ENCODE measurements at places on chromosomes 7 and 10.
A peak's percentile ranks its signal among the peaks of the same experiment; 100 is the strongest.

DNA sequence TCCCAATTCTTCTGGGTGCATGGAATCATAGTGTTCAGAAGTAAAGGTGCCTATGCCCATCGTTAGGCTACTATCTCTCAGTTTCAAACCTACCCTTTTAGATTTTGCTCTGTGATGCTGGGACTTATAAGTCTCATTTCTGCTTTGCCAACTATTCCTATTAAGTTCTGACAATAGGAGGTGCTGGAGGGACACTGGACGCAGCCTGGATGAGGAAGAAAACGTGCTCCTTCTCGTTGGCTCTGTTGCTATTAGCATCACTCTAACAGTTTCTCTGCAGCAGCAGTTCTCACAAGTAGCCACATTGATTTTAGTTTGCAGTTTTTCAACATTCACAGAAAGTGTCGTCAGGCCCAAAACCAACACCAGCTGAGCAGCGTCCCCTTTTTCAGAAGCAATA lies 72.4 kb downstream of the ABCC2 start:
- H3K4me3 ChIP-seq: no peak overlapping the region
- H3K4me1 ChIP-seq: no peaks in the 10 kb centered on the region

GRCh38 chr10:99526861-99527504 lies 5.8 kb upstream of the NKX2-3 start:
- no peak for DNase-seq
- peaks cover 2% of the 10 kb centered on the region for H3K36me3 ChIP-seq
- H3K27ac ChIP-seq: peak overlapping the region; percentile 20
- H3K27me3 ChIP-seq: peaks cover 80% of the 10 kb centered on the region

DNA sequence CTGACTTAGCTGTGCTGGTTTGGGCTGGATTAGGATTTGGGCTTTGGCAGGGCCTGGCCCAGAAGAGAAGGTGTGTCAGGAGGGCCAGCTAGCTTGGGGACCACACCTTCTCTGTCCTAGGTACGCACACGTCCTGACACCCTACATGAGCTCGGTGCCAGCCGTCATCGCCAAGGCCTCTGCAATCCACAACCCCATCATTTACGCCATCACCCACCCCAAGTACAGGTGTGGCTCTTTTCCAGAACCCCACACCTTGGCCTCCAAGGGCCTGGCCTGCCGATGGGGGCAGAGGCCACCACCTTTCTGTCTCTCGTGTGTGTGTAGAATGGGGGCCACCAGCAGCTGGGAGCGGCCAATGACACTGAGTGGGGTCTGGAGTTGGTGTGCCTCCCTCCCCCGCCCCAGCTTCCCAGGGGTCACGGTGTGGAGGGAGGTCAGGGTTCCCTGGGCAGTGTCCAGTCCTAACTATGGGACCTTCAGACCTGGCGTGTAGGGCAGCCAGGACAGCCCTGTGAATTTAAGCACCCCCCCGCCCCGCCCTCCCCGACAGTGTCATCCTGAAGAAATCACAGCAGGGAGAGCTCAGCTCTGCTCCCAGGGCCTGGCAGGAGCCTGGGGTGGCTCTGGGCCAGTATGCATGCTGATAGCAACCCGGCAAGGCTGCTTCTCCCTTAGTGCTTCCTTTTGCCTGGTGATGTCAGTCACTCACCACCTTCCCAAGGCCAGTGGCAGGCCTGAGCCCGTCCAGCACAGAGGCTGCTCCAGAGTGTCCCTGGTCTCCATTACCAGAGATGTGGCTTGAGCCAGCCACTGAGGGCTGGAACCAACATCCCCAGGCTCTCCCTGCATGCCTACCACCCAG lies 6.9 kb upstream of the LDB3 start:
- no peaks in the 10 kb centered on the region for H3K27me3 ChIP-seq
- H3K4me3 ChIP-seq: no peak overlapping the region
- H3K27ac ChIP-seq: no peak overlapping the region
- DNase-seq: no peak
- H3K36me3 ChIP-seq: no peaks in the 10 kb centered on the region

DNA sequence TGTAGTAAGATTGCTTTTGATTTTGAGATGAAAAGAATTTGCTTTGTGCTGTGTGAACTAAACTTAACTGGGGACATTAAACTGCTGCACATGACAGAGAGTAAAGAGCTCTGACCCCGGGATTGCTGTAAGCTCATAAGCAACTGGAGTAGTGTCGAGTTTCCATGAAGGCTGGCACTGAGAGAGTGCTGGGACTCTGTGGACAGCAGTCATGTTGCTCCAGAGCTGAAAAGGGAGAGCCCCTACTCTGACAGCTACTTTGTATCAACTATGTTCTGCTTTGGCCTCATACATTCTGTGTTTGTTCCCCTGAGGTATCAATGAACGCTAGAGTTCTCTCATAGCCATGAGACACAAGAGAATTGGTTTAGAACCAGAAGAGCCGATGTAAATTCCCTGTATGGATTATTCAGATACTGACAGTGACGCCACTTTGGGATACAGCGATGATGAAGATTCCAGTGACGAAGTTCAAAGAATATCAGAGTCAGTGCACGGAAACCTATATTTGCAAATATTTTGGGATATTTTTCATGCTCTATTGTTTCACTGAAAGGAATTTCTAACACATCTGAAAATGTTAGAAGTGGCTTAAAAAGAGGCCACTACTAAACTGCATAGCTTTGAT lies 185.9 kb upstream of the DKK1 start:
- H3K27me3 ChIP-seq: no peaks in the 10 kb centered on the region
- H3K4me1 ChIP-seq: no peaks in the 10 kb centered on the region
- DNase-seq: no peak
- no peak overlapping the region for H3K4me3 ChIP-seq

DNA sequence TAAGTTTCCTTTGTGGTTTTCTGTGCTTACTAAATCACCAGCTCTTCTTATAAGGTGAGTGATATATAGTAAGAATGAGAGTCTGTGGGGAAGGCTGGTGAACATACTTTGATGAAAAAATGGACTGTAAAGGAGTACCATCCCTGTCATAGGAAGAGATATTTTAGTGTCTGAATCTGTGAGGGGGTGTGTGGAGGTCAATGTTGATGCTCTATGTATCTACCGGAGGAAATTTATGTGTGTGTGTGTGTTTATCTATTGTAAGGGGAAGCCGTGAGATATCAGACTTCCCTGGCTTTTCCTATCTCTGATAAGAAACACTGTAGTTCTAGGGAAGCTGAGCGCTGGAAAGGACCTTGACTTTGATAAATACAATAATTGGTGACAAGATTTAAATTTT lies 179.0 kb downstream of the PCDH15 start:
- H3K27ac ChIP-seq: no peak overlapping the region
- no peaks in the 10 kb centered on the region for H3K27me3 ChIP-seq
- H3K36me3 ChIP-seq: no peaks in the 10 kb centered on the region
- H3K4me1 ChIP-seq: no peaks in the 10 kb centered on the region

GRCh38 chr10:132942101-132943057 lies at the start of gene CFAP46:
TSS of gene CFAP46 (minus strand) at chr10:132942570. CDS start at chr10:132942484, 86 bp downstream.
- no peak for DNase-seq
- H3K27me3 ChIP-seq: peaks cover 27% of the 10 kb centered on the region
- H3K4me3 ChIP-seq: peak within 1 kb of the TSS; percentile 61
- H3K27ac ChIP-seq: no peak within 1 kb of the TSS
- H3K36me3 ChIP-seq: no peaks in the 10 kb centered on the region

- peaks cover 47% of the 10 kb centered on the region for H3K4me1 ChIP-seq
- H3K27ac ChIP-seq: peak overlapping the region; percentile 63
- H3K27me3 ChIP-seq: no peaks in the 10 kb centered on the region
- peaks cover 36% of the 10 kb centered on the region for H3K36me3 ChIP-seq
- peak overlapping the region; percentile 32 for H3K4me3 ChIP-seq
- DNase-seq: no peak
Measured at GRCh38 chr7:4742852-4743251, 32.6 kb upstream of the AP5Z1 start.

DNA sequence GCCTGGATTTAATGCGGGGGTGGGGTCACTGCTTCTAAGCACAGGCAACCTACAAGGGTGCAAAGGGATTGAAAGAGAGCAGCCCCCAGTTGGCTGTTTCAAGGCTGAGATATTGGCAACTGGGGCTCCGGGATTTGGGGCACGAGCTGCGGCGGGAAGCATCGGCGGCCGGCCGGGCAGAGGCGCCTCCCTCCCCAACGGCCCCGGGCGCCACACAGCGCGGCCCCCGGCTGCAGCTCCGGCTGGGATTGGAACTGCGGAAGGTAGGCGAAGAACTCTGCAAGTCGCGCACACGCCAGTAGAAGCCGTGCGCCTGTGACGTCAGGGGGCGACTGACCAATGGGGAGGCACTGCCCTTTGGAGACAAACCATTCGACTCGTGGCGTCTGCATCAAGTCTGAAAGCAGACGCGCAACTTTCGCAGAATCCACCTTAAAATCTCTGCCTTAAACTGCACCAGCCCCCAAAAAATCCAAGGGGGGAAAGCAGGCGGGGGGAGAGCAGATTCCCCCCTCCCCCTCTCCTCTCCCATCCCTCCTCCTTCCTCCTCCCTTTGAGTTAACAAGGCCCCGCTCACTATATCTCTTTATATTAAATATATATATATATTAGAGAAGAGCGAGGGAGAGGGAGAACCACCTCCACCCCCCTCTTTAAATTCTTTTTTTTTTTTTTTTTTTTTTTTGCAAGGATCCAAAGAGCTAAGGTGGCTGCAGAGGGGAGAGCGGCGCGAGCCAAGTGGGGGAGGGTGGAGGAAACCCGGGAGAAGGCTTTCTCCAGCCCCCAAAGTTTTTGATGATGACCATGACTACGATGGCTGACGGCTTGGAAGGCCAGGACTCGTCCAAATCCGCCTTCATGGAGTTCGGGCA lies at the start of gene DLX6:
DLX6 (plus strand) TSS at position 371 of the 872 bp plus-strand sequence; CDS start at position 796, 425 bp downstream.
- H3K4me1 ChIP-seq: peaks cover 4% of the 10 kb centered on the region
- DNase-seq: peak; percentile 30
- no peaks in the 10 kb centered on the region for H3K36me3 ChIP-seq
- H3K27ac ChIP-seq: peak within 1 kb of the TSS; percentile 45
- peaks cover 88% of the 10 kb centered on the region for H3K27me3 ChIP-seq

DNA sequence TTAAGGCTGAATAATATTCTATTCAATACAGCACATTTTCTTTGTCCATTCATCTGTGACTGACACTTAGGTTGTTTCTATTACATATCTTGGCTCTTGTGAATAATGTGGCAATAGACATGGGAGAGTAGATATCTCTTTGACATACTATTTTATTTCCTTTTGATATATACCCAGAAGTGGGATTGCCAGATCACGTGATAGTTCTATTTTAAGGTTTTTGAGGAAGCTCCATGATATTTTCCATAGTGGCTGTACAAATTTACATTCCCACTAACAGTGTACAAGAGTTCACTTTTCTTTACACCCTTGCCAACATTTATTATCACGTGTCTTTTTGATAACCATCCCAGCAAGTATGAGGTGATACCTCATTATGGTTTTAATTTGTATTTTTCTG lies 1114.7 kb downstream of the CNTNAP2 start:
- H3K27me3 ChIP-seq: no peaks in the 10 kb centered on the region
- no peak overlapping the region for H3K4me3 ChIP-seq
- no peak for DNase-seq
- H3K4me1 ChIP-seq: no peaks in the 10 kb centered on the region

DNA sequence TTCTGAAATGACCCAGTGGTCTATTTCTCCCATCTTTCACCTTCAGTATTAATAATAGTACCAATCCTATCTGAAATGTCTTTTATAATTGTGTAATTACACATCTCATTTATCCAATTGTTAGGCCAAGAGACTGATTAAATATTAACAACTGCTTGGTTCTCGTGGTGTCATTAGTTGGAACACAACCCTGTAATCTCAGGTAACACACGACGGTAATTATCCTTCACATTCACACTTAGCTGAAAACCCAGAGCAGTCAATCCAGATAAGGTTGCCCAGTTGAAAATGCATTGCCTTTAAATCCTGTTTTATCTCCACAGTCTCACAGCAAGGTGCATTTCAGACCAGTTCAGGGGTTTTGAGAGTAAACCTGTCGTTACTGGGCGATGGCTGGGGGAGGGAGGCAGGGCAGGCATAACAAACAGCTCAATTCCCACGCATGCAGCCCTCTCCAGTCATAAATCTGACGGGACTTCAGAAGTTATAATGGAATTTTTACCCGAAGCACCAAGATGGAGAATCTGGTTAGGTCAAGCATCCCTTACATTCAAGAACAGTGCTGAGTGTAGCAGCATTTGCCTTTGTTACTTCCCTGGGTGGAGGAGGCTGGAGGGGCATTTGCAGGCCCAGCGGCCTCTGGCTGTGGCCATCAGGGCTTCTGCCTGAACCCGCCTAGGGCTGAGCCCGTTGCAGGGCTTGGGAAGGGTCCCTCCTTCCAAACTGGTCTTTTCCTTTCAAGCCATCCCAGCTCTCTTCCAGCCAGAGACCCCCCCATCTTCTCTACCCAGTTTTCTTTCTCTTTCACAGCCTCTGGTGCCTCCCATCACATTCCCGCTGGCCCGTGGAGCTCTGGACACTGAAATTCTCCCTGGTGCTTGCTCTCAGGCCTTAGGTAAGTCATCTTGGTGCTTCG lies 201.0 kb upstream of the LYZL2 start:
- H3K4me3 ChIP-seq: no peak overlapping the region
- no peaks in the 10 kb centered on the region for H3K27me3 ChIP-seq
- no peaks in the 10 kb centered on the region for H3K4me1 ChIP-seq
- DNase-seq: no peak
- no peaks in the 10 kb centered on the region for H3K36me3 ChIP-seq
- H3K27ac ChIP-seq: no peak overlapping the region

DNA sequence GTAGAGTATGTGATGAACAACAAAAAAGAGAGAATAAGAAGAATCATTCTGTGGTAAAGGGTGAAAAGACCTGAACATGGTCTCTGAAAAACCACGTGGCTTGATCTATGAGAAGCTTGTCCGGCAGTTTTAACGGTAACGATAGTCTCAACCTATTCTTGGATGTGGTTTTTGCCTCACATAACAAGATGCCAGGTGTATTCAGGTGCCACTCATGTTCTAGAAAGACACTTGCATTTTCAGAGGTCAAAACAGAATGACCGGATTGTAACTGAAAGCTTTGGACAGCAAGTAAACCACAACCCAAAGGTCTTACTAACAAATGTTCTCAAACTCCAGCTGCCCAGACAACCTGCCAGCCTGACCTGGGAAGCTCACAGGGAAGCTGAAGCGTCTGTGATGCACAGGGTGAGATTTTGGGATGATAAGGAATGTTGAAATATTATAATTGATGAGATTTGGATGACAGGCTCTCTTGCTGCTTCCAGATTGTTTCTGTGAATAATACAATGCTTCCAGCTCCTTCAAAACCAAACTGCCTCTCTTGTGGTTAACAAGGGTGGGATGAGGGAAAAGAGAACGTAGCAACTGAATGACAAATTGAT lies 137.4 kb upstream of the GRB10 start:
- peaks cover 4% of the 10 kb centered on the region for H3K27me3 ChIP-seq
- H3K27ac ChIP-seq: no peak overlapping the region
- no peaks in the 10 kb centered on the region for H3K4me1 ChIP-seq
- no peak overlapping the region for H3K4me3 ChIP-seq

- peaks cover 2% of the 10 kb centered on the region for H3K27me3 ChIP-seq
- no peak for DNase-seq
- H3K27ac ChIP-seq: no peak overlapping the region
- no peaks in the 10 kb centered on the region for H3K36me3 ChIP-seq
- no peak overlapping the region for H3K4me3 ChIP-seq
- H3K4me1 ChIP-seq: peaks cover 4% of the 10 kb centered on the region
Measured at GRCh38 chr10:33307835-33308234, 26.6 kb downstream of the NRP1 start.

GRCh38 chr7:20188567-20188966 lies 28.6 kb downstream of the MACC1 start:
- no peak for DNase-seq
- no peak overlapping the region for H3K4me3 ChIP-seq
- no peaks in the 10 kb centered on the region for H3K36me3 ChIP-seq
- H3K4me1 ChIP-seq: no peaks in the 10 kb centered on the region
- H3K27ac ChIP-seq: no peak overlapping the region
- no peaks in the 10 kb centered on the region for H3K27me3 ChIP-seq
